ENCODE measurements at places on chromosomes 7 and 10.

DNA sequence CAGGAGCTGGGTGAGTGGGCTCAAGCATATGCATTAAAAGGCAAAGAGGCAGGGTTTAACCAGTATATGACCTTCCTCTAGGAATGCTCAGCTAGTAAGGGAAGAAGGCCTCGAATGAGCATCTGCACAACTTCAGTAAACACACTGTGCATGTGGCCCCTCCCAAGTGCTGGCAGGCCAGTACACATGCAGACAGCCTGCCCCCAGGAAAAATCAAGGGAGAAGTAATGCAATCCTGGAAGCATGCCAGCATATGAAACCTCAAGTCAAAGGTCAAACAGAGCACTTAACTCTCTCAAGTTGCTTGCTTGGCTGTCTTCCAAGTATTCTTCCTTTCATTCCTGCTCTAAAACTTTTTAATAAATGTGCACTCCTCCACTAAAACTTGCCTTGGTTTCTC lies 208.4 kb downstream of the ACTR3B start:
- no peak for DNase-seq

DNA sequence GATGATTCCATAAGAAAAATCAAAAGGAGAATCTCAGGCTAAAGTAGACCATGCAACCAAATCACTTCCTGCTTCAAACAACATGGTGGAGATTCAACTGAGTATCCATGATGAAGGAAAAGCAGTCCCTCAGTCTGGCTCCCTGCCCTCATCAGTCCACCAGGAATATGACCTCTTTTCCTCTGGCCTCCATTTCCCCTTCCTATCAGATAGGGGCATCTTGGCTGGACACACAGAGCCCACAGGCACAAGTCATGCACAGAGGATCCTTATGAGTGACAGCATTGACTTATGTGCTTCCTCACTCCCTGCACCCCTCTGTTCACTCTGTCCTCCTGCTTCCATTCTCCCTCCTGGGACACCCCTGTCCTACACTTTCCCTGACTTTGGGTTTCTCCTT lies 16.8 kb downstream of the PIP start:
- no peak for DNase-seq

GRCh38 chr7:44772440-44772839 lies 23.8 kb downstream of the ZMIZ2 start:
- no peak for DNase-seq

DNA sequence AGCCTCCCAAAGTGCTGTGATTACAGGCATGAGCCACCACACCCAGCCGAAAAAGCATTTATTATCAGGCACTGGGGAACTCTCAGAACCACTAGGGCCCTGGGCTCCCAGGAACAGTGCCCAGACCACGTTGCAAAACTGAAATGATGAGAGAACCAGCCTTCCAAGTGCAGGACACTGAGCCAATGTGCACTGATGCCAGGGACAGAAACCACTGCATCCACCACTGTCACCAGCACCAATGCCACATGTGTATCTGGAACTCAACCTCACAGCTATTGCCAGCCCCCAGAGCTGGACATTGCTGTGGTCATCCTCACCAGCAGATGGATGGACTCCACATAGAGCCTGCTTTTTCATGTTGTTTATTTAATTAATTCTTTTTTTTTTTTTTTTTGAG lies 28.2 kb upstream of the TPST1 start:
- no peak for DNase-seq

GRCh38 chr7:140982508-140982907 lies 32.2 kb downstream of the MRPS33 start:
- DNase-seq, result no peak

DNA sequence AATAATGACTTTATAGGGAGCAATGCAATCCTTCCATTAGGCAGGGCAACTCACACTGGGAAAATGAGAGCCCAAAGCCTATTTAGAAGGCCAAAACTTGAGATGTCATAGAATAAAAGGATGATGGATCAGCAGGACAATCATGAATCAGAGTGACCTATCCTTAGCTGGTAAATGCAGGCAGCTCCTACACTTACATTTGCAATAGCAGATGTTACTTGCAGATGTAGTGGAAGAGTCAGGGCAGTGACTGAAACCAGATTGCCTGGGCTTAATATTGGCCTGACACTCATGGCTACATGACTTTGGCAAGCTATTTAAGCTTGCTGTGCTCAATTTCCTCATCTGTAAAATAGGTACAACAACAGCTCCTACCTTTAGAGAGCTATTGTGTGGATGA lies 98.7 kb downstream of the PRTFDC1 start:
- no peak for DNase-seq

DNA sequence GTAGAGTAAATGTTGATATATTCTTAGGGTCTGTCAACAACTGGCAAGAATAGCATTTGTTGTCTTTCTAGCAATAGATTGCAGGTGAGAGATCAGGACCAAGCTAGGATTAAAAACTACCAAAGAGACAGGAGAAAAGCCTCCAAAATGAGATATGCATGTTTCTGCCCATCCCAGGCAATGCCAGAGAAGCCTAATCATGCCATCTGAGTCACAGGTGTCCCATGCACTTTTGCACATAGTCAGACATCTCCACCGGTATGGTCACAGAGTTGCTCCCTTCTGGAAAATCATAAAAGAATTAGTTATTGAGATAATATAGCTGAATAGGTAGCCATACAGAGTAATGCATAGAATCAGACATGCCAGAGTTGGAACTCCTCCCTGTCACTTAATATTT lies 50.6 kb downstream of the PDK4 start:
- DNase-seq, result no peak
